GM06990 (cell line): ENCODE measurements at places on chromosomes 12 and 14.

DNA sequence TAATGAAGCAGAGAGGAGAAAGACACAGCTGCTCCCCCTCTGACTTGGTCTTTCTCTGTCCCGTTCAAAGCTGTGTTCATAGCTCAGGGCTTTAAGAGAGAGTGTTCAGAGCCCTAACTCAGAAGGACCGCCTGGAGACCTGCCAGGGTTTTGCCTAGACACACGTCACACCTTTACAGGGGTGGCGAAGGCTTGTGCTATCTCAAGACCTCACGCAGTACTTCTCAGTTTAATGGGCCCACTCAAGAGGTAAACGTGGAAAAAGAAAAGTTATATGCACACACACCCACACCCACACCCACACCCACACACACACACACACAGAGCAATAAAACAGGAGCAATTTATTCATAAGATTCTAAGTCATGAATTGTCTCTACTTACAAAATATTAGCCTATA lies 374.3 kb downstream of the C12orf75 start:
- no peak for DNase-seq

GRCh38 chr14:30156571-30156970 lies 228.9 kb upstream of the PRKD1 start:
- no peak for DNase-seq

DNA sequence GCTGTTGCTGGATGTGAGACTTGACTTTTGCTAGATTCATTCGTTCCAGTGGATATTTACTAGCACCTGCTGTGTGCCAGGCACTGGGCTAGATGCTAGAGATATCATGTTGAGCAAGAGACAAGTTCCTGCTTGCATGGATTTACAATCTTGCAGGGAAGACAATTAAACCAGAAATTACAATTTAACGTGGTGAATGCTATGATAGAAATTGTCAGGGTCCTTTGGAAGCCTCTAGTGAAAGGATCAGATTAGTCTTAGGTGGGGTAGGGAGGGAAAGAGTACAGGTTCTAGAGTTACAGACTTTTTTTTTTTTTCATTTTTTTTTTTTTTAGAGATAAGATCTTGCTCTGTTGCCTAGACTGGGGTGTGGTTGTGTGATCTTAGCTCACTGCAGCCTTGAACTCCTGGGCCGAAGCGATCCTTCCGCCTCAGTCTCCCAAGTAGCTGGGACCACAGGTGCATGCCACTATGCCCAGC lies 36.7 kb downstream of the SPATS2 start:
- no peak for DNase-seq

- no peak for DNase-seq
Observed at GRCh38 chr14:100086361-100086760, 21.1 kb downstream of the EVL start.

DNA sequence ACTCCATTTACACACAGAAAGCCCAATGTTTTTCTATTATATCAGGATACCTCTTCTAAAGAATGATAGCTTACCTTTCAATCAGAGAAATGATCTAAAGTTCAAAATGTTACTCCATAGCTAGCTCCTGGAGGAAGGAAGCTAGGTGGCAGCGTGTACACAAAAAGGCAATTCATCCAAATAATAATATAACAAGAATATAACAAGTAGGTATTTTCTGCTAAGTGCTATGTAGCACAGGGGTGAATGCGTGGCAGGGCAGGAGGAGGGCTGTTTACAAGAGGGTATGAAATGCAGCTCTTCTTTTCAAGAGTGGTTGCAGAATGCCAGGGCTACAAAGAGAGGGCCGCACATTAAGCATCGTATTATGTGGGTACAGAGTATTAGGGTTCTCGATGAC lies 663 bp upstream of the SNAPC1 start:
- DNase-seq = no peak

GRCh38 chr12:57902478-57902969 lies 38.8 kb upstream of the ATP23 start:
- no peak for DNase-seq

GRCh38 chr12:103908246-103908541 lies 22.0 kb upstream of the HSP90B1 start:
- DNase-seq = no peak

GRCh38 chr14:75548544-75548943 lies 26.3 kb downstream of the BATF start:
- no peak for DNase-seq

DNA sequence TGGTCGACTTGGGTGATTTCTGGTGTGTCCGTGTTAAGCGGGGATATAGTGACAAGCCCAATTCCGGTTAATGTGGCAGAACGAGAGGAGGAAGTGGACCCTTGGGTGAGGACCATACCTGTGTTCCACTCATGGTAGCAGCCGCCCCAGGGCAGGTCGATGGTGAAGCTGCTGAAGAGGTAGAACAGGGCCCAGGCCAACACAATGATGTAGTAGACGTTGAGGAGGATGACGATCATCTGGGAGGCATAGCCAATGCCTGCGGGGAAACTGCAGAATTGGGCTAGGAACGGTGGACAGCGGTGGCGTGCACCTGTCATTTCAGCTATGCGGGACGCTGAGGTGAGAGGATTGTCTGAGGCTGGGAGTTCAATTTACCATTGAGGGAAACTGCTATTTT lies 20.1 kb downstream of the SLC6A13 start:
- DNase-seq = no peak

GRCh38 chr12:105995961-105996431 lies 142.8 kb downstream of the NUAK1 start:
- DNase-seq = no peak

DNA sequence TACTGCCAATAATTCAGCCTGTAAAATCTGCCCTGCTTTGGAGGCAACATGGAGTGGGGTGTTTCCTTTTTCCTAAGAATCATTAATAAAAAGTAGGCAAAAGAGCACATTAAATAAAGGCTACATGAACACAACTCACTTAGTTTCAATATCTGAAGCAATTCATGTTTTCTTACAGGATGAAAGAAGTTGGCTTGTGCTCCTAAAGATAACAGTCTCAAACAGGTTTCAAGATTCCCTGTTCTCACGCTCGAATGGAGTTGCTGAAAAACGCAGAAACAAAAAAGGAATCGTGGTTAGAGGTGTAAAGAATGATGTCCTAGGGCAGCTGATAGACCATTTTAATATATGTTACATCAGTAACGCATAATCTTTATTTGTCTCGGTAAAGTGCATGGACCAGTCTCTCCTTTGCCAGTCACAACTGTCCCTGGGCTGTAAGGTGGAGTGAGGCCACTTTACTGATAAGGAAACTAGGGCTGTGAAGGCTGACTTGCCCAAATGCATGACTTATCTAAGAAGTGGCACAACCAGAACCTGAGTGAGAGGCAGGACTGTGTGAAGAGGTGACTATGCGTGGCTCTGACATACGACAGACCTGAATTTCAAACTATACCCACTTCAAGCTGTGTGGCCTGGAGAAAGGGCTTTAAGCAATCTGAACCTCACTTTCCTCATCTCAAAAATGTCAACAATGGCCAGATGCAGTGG lies 12.6 kb downstream of the GIT2 start:
- no peak for DNase-seq

- no peak for DNase-seq
Observed at GRCh38 chr12:47799357-47799955, 20.2 kb downstream of the HDAC7 start.

- no peak for DNase-seq
Observed at GRCh38 chr12:101650346-101651117, 46.9 kb upstream of the CHPT1 start.

DNA sequence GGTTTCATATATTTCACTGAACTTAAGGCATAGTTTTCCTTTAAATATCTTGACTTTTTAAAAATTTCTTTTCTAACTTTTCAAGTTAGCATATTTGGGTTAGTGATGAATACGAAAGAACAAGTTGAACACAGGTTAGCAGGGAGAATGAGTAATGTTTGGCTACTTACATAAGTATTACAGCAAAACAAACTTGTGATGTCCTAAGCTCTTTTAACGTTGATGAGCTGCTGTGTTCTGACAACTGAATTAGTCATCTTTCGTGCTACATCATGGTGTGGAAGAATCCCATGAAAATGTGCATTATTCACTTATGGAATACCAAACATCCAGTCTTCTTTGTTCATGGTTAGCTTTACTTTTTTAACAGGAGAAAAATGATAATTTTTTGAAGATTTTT lies 36.3 kb upstream of the PDZRN4 start:
- no peak for DNase-seq
